ENCODE measurements at places on chromosomes 12 and 14.
A peak's percentile ranks its signal among the peaks of the same experiment; 100 is the strongest.

DNA sequence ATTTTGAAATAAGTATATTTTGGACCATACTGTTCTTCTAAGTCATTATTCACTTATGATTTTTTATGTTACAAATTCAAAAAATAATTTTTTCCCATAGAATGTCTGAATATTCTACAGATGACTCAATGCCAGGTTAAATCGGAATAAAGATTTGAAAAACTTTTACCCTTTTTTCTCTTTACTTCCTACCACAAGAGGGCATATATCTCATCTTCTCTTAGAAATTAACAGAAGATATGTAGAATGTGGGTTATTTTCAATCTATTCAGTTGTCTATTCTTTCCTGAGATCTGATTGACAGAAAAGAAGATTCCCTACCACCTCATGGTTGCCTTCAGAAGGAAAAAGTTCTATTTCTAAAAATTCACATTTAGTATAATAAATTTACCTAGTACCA, 53.0 kb upstream of the KITLG start:
- peak; percentile 19 for DNase-seq

GRCh38 chr14:72591391-72591790, 302.5 kb downstream of the DPF3 start:
- no peak for DNase-seq

DNA sequence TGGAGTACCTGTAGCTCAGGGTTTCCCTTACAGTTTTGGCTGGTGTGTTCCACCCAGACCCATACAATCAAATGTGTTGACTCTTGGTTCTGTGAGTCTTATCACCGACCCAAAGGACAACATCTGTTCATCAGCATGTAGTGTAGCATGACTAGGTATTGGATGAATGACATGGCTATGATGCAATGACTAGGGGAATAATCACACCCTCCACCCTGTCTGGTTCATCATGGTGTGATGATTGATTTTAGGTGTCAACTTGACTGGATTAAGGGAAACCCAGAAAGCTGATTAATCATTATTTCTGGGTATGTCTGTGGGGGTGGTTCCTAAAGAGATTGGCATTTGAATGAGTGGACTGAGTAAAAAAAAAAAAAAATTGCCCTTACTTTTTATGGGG, 311.3 kb downstream of the DPF3 start:
- DNase-seq: no peak

DNA sequence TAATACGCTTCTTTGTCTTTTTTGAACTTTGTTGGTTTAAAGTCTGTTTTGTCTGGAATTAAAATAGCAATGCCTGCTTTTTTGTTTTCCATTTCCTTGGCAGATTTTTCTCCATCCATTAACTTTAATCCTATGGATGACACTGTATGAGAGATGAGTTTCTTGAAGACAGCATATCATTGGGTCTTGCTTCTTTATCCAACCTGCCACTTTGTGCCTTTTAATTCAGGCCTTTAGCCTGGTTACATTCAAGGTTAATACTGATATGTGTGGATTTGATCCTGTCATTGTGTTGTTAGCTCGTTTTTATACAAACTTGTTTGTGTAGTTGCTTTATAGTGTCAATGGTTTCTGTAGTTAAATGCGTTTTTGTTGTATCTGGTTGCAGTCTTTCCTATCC, 168.0 kb downstream of the NTS start:
- DNase-seq: no peak

DNA sequence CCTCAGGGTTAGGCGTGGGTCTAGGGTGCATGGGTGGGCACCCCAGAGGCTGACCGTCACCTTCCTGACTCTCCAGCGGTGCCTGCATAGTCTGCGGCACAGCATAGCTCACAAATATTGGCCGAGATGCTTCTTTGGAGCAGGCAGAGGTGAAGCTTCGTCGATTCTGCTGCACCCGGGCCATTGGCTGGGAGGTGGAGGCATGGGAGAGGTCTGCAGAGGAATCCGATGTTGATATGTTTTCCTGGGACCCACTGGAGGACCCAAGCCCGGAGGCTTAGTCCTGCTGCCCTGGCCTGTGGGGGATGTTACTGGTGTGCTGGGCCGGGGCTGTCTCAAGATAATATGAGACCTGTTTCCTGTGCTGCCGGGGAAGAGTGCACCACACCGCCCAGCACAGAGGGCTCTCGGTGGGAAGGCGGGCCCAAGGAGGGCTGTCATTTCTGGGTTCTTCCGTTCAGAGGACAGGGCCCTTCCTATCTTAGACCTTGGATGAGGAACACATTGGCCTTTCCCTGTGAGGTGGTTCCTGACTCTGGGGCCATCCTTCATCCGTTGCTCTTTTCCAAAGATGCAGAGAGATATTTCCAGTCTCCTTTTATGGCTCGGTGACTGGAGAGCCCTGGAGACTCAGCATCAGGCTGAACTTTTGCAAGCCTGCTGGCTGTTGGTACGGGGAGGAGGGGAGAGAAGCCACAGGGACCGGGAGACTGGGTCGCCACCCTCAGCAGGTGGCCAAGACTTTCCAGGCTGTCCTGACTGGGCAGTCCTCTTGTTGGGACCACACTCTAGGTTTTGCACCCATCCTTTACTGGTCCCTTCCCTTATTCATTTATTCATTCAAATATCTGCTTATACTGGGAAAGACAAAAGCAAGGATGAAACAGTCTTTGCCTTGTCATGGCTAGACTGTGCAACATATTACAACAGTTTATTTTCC, 143.5 kb downstream of the TSPAN9 start:
- DNase-seq: no peak
